SW 1271 (cell line): ENCODE measurements at places on chromosomes 12 and 14.

DNA sequence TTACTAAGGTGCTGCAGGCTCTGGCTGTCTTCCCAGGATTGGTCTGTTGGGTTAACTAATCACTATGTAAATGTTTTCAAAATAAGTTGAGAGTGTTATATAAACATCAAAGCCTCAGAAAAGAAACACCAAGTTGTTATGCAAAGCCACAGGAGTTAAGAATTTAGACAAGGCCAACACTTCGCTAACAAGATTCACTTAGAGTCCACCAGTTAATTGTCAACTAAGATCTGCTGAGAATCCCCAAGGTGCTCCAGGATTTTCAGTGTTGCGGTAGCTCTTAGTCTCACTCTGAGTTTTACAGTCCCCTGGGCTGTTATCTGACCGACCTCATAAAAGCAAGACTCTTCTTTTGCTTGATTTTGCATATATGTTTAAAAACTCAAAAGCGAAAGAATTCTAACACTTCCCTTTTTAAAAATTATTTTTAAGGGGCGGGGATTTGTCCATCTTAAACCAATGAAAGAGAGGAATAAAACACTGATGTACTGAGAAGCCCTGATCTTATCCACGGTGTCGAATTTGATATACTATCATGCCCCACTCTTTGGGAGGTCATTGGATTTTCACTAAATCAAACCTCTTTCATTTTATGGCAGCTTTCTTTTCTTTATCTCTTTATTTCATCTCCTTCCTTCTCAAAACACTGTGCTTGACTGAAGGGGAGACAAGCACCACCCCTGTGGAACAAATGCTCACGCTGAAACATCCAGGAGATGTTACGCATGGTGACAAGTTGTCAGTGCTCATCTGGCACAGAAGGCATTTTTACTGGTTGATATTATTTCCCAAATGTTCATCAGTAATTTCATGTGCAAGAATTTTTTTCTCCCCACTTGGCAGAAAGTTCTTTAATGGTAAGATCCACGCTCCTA is 7.0 kb downstream of the NIN start:
- no peak for DNase-seq

GRCh38 chr12:13362260-13362841 is 165.8 kb downstream of the EMP1 start:
- peak; percentile 36 for DNase-seq

GRCh38 chr12:85963326-85963725 is 89.2 kb downstream of the NTS start:
- no peak for DNase-seq

- DNase-seq = no peak
Measured at GRCh38 chr14:23633160-23633701, 2.9 kb upstream of the DHRS2 start.

GRCh38 chr12:45622210-45622937 is 107.1 kb upstream of the ARID2 start:
- no peak for DNase-seq

- no peak for DNase-seq
Measured at GRCh38 chr12:76556368-76556767, 3.2 kb downstream of the OSBPL8 start.

GRCh38 chr12:109944561-109945359 is 44.7 kb downstream of the TCHP start:
- DNase-seq = no peak

DNA sequence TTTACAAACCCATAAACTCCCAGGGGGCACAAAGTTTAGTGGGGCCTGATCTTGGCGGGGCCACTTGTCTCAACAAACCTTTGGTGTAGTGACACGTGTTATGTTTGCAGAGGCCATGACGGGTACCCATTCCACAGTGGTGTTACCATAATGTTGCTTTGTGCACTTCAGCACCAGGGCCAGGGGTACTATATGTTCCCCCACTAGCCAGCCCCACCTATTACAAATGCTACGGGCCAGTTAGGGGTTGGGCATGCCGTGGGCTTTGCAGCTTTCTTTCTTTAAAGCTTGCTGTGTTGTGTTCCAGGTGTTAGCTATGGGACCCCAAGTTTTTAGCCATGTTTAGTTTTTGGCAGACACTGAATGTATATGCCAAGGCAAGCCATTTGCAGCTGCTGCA is 30.8 kb upstream of the G2E3 start:
- no peak for DNase-seq

DNA sequence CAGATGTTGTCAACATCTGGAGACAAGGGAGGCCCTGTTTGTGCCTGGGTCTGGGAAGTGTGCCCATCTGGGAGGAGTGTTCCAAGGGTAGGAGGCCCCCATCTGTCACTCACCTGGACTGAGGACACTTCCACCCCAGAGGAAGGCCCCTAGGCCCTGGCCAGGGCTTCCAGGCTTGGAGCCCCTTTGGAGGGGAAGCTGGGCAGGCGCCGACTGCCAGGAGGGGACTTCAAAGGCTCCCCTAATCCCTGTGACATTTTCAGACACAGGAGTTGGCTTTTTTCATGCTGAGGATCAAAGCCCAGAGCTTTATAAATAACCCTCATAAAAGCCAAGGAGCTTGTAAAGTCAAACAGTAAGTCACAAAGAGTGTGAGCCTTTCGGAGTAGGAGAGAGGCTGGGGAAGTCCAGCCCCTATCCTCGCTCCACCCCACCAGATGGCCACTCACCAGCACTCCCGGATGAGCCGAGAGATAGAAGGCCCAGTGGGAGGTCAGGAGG is 17.6 kb upstream of the FAM222A start:
- no peak for DNase-seq

- peak; percentile 48 for DNase-seq
Measured at GRCh38 chr14:52338051-52338681, 24.1 kb downstream of the PTGER2 start.

DNA sequence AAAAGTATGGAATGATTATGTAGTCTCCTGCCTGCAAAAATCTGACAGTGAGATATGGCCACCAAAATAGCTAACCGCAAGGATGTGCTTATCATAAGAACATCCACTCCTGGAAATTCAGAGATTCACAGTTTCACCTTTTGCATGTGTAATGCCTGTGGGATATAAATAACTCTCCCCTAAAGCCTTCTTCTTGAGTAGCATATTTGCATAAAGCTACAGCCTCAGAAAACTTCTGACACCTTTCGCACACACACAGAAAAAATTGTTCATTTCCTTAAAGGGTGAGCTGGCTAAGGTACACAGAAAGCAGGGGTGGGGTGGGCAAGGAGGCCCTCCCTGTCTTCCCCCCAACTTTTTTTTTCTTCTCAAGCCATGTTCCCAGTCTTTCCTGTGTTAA is 3.1 kb upstream of the IGF1 start:
- no peak for DNase-seq

- DNase-seq = no peak
Measured at GRCh38 chr12:9147461-9147860, 31.7 kb upstream of the A2M start.

- no peak for DNase-seq
Measured at GRCh38 chr14:104100171-104101085, 14.9 kb downstream of the ASPG start.

DNA sequence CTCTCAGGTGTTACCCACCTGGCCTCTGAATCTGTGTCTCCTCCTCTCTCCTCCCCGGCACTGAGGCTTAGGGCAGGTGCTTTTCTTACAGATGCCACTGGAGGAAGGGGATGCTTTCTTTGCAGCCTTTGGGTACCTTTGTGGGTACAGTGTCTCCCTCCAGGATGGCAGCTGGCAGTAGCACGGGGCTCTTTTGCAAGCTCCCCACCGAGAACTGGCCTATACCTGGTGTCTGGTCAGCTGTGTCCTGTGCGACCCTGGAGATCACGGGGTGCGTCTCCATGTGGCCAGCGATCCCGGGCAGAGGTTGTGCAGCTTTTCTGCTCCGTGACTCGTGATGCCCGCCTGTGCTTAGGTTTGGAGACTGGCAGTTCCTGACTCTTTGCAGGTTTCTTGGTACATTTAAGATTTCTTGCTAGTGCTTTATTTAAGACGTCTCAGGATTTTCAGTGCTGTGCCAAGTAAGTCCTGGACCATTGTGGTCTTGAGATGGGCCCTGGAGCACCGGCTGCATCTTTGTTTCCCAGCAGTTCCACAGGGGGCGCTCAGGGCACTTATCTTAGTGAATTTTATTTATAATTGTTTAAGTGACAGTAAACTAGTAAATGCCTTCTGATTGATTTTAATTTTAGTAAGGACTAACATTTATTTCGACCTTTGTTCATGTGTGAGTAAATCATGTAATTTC is 68.9 kb downstream of the DDX51 start:
- DNase-seq = no peak

- DNase-seq = no peak
Measured at GRCh38 chr14:55921511-55921910, 196.7 kb upstream of the PELI2 start.
